ENCODE measurements at places on chromosomes 12 and 14. TPM values are rescaled to one million over a fixed set of nuclear protein-coding genes. Genes with fewer than 3 reads are reported as not detected.

AKAP3 gene
- 0.18 TPM for polyA plus RNA-seq

FBXO34 gene
- 6.8 TPM for polyA plus RNA-seq

COQ10A gene
- polyA plus RNA-seq = 30.2 TPM

DNA sequence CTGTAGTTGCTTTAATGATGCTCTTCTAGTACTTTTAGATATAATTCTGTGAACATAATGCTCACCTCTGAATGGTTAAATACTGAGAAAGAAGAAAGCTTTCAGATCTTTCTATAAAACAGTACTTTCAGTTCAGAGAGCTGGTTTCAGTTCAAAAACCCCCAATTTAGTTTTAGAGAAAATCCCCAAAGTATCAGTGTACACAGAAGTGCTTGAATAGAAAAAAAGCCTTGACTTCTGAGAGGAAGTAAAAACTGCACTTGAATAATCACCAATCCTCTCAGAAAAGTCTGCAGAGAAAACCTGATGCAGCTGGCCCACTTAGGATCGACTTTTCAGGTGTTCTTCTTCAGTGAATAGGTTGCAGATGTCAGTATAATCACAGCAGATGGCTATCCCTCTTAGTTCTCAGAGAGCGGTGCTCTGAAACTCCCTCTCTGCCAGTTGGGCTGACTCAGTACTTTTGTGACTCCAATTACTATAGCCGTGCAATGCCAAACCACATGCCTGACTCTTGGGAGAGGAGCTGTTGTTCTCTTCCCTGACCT lies 616.3 kb downstream of the LRFN5 start:
- no peak for DNase-seq

DNA sequence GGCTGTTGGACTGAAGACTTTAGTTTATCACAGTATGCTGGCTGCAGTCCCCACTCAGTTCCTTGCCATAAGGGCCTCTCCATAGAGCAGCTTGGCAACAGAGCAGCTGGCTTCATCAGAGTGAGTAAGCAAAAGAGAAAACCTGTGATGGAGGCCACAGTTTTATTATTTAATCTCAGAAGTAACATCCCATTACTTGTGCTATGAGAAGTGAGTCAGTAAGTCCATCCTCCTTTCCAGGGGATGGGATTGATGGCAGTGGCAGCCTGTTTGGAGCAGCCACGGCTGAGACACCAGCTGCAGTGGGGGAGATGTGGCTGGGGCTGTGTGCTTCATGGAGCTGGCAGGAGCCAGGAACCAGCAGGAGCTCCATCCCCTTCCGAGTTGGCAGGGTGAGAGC lies 138.5 kb upstream of the SRRM4 start:
- no peak for DNase-seq

GRCh38 chr12:74286254-74286653 lies 251.4 kb upstream of the ATXN7L3B start:
- no peak for DNase-seq

GRCh38 chr14:72523424-72524294 lies 370.2 kb downstream of the DPF3 start:
- peak; percentile 57 for DNase-seq

Measured in endothelial cell of umbilical vein (primary cell).